ENCODE measurements at places on chromosomes 5 and 9.

GRCh38 chr5:79091064-79091463, 20.5 kb upstream of the BHMT start:
- no peak for DNase-seq

DNA sequence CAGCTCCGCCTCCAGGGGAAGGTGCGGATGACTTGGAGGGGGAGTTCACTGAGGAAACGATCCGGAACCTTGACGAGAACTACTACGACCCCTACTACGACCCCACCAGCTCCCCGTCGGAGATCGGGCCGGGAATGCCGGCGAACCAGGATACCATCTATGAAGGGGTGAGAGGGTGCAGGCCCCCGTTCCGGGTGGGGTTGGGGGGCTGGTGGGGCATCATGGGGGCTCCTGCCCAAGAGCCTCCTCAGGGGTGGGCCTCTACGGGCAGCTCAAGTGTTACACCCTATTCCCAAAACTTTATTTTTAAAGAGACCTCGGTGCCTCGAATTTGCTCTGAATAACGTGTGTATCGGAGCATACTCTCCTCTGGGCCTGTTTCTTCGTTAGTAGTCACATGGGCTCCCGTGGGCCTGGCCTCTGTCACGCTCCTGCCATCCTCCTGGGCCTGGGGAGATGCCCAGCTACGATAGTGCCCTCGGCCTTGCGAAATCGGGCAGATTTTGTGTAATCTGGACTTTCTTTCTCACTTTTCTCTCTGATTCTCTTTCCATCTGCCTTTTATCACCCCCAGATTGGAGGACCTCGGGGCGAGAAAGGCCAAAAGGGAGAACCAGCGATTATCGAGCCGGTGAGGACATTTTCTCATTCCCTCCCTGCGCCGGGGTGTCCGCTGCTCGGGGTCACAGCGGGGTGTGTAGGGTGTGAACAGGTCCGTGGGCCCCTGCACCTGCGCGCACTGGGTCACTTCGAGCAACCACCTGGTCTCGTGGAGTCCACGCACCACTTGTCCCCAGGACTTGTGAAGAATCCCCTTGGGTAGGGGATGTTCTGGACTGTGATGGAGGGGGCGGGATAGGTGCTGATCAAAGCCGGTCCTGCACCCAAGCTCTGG, 90.1 kb downstream of the COL5A1 start:
- DNase-seq, result no peak

GRCh38 chr5:61329550-61330128, 2.4 kb upstream of the ZSWIM6 start:
- DNase-seq, result no peak

DNA sequence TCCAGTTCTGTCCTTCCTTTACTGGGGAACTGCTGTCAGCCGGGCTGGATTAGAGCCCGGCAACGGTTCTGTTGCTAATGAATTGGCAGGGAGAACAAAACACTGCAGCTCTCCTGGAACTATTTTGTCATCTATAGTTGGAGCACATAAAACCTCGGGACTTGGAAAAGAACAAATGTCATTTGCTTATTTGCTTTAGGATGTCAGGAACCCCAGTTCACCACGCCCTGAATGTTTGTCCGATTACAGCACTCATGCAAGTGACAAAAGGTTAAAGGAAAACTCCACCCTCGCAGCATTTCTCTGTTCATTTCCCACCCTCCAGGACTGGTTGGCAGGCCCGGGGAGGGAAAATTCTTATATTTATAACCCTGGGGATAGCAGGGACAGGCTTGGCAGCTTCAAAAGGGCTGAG, 66.4 kb upstream of the PLPP1 start:
- DNase-seq, result no peak

DNA sequence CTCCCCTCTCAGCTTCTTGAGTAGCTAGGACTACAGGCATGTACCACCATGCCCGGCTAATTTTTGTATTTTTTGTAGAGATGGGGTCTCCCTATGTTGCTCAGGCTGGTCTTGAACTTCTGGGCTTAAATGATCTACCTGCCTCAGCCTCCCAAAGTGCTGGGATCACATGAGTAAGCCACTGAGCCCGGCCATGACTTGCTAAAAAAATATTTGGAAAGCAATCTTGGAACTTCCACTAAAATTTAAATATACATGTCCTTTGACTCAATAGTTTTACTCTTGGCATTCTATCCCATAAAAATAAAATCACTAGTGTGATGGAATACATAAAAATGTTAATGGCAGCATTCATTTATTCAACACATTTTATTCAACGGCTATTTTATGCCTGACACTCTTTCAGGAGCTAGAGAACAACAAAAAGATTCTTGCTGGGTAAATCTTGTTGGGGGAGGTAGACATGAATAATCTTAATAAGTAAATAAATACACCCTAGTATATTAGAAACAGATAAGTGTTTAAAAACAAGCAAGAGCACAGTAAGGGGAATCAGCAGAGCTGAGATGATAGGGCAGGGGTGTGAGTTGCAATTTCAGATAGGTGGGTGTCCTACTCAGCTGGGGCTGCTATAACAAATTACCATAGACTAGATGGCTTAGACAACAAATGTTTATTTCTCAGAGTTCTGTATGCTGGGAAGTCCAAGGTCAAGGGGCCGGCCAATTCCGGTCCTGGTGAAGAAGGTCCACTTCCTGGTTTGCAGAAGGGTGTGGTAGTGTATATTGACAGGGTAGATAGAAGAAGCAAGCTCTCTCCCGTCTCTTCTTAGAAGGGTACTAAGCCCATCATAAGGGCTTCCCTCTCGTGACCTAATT, 50.7 kb downstream of the KCNV2 start:
- DNase-seq, result no peak

DNA sequence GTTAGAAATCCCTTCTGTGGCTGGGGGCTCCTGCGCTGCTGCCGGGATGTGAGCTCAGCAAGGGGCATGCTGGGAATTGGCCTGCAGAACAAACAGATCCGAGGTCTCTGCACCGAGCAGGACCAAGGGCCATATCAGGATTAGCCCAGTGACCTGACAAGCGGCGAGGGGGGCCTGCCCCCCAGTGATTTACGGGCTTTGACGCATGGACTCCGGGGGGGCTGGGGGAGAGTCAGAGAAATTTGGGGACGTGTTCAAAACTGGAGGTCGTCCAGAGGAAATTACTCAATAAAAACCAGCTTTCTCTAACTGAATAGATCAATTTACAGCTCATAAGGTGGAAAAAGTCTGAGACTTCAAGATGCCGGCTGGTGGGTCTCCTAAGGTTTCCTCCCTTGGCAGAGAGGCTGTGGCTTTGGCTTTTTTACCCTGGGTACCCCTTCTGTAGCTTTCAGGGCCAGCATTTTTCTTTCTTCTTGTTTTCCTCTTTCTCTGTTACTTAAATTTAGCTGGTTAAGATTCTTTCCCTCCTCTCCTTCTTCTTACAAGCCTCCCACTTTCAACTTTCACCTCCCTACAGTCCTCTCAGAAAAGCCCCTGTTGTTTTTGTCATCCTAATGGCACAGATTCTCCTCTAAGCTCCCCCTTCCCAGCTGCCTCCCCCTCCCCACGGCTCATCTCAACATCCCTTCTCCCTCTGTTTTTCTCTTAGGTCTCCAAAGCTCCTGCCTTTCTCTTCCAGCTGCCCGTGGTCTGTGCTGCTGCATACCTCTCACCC, 551.0 kb downstream of the CCDC171 start:
- no peak for DNase-seq

- DNase-seq, result no peak
Observed at GRCh38 chr9:125260561-125260960, 1.1 kb upstream of the GAPVD1 start.

GRCh38 chr5:113167985-113168384, 191.4 kb downstream of the DCP2 start:
- DNase-seq, result no peak

- DNase-seq, result no peak
Observed at GRCh38 chr5:63125862-63126261, 547.2 kb downstream of the LRRC70 start.

GRCh38 chr5:154860765-154861164, 2.3 kb downstream of the CNOT8 start:
- no peak for DNase-seq

- no peak for DNase-seq
Observed at GRCh38 chr9:1200847-1201251, 150.7 kb downstream of the DMRT2 start.

GRCh38 chr5:73986729-73987128, 360.7 kb downstream of the ARHGEF28 start:
- no peak for DNase-seq

- no peak for DNase-seq
Observed at GRCh38 chr9:77648234-77649108, at the start of gene GNA14. TSS of gene GNA14 (minus strand) at chr9:77648322. CDS start at chr9:77647793, 529 bp downstream.

DNA sequence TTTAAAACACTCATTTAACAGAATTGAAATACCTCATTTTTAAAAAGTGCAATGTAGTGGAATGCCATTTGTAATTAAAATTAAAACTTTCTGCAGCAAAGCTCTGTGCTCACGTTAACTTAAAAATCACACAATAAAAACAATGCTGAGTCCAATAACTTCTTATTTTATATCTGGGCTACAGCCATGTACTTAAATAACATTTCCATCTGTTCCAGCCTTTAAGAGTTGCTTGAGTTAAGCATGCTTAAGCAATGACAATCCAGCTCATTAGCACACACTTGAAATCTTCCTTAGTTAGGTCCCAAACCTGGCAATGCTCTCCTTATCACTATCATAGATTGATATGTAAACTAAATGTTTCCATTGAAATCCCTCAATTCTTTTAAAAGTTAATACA, 132.3 kb upstream of the CDH12 start:
- no peak for DNase-seq

GRCh38 chr9:112130347-112130746, 44.8 kb downstream of the SUSD1 start:
- no peak for DNase-seq

- no peak for DNase-seq
Observed at GRCh38 chr9:2833096-2833495, 10.8 kb downstream of the PUM3 start.

GRCh38 chr5:92990771-92991170, 590.2 kb downstream of the NR2F1-AS1 start:
- no peak for DNase-seq

GRCh38 chr5:92562065-92562464, 1019.0 kb downstream of the NR2F1-AS1 start:
- no peak for DNase-seq

GRCh38 chr5:39774605-39775004, 349.8 kb upstream of the DAB2 start:
- no peak for DNase-seq

- no peak for DNase-seq
Observed at GRCh38 chr5:118095115-118095514, 893.2 kb downstream of the DTWD2 start.
